ENCODE measurements at places on chromosomes 1 and 21.
A peak's percentile ranks its signal among the peaks of the same experiment; 100 is the strongest.

GRCh38 chr1:159162516-159163265 lies 8.7 kb upstream of the CADM3 start:
- no peak for DNase-seq

DNA sequence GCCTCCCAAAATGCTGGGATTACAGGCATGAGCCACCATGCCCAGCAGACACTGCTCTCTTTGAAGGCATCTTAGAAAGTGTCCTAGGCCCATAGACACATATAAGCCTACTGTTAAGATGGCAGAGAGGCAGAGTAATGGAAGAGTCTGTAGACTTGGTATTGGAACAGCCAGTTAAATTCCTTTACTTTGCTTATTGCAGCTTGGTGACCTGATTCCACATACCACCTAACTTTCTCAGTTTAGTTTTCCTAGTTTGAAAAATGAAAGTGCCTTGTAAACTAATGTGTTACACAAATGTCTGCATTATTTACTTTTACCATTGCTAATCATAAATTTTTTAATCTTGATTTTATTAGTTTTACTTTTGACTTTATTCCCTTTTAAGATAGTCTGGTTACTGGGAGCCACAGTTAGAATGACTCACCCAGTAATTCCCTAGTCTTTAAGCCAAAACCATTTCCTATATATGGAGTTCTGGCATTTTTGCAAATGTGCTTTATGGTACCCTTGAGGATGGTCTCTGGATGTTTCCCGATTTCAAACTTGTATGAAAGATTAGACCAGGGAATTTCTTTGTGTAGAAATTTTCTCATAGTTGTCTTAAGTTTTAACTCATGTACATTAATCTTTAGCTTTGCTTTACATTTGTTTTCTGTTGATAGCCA lies 6.4 kb downstream of the SMAP2 start:
- DNase-seq: no peak

DNA sequence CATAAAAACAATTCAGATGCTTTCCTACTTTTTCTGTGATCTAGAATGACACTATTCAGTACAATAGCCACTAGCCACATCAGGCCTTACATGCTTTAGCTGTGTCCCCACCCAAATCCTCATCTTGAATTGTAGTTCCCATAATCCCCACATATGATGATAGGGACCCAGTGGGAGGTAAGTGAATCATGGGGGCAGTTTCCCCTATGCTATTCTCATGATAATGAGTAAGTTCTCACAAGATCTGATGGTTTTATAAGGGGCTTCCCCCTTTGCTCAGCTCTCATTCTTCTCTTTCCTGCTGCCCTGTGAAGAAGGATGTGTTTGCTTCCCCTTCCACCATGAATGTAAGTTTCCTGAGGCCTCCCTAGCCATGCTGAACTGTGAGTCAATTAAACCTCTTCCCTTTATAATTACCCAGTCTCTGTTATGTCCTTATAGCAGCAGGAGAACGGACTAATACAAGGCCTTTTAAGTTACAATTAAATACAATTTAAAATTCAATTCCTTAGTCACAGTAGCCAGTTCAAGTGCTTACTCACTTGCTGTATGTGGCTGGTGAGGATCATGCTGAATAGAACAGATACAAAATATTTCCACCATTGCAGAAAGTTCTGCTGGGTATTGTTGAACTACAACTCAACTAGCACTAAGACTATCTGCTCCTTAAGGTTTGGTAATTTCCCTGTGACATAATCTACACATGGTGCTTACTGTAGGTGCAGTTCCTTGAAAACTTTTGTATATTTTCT lies 106.7 kb downstream of the SCMH1 start:
- DNase-seq: no peak

DNA sequence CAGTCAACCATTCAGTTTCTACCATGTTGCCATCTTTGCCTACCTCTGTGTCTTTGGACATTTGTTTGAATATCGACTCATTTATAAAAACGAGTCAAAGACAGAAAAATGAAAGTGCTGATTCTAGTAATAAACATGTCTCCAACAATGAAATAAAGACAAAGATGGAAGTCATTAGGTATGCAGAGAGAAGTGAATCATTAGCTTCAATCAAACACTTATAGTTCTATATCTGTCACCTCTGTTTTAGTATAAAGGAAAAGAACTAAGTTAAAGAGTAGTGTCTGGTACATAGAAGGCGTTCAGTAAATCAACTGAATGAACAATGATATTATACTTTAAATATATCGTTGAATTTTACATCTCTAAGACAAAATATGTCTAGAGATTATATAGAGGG lies 1.7 kb upstream of the TSPAN2 start:
- DNase-seq: no peak

DNA sequence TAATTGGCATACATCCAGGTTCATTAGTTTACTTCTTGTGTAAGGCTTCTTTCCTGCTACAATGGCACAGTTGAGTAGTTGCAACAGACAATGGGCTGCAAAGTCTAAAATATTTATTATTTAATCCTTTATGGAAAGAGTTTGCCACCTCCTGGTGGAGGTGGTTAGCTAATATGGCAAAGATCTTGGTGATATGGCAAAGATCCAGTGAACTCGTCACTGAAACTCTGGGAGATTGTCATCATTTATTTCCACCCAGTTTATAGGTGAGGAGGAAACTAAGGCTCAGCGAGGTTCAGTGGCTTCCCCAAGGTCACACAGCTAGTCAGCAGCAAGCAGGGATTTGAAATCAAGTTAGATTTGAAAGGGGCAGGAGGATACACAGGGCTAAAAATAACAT lies 16.1 kb upstream of the IFFO2 start:
- no peak for DNase-seq

- no peak for DNase-seq
Measured at GRCh38 chr21:36835383-36835795, 131.1 kb downstream of the HLCS start.

GRCh38 chr1:112956544-112957132 lies 642 bp upstream of the SLC16A1 start:
- peak; percentile 50 for DNase-seq

GRCh38 chr1:80217377-80217986 lies 1211.0 kb upstream of the ADGRL4 start:
- no peak for DNase-seq

All from anterior cingulate cortex (tissue), 58 donors.